ENCODE measurements at places on chromosomes 6 and 20.

DNA sequence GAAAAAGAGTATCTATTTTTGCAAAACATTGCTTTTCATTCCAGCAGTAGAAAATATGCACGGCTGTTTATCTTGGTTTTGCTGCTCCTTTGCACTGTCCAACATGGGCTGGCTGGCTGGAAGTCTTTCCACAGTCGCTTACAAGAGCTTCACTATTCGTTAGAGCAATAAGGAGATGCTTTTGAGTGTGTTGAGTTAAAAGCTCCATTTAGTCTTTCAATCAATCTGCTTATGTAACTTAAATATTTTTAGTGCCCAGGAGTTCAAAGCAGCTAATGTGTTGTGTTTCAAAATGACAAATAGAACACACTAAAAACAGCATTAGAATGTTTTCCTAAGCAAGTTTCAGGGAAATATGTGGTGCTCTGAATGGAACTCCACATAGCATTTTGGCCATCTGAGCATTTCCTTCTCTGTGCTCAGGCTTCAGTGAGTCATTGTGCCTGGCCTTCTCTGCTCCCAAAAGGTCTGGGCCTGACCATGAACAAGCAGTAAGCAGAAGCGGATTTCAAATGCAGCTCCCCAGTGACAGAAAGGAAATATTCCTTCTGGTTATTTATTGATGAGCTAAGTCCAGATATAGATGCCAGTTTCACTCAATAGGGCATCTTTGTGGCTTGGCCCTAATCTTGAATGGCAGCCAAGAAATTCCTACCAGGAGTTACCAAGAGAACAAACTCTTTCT is 580.3 kb downstream of the TENT5A start:
- DNase-seq, result no peak

DNA sequence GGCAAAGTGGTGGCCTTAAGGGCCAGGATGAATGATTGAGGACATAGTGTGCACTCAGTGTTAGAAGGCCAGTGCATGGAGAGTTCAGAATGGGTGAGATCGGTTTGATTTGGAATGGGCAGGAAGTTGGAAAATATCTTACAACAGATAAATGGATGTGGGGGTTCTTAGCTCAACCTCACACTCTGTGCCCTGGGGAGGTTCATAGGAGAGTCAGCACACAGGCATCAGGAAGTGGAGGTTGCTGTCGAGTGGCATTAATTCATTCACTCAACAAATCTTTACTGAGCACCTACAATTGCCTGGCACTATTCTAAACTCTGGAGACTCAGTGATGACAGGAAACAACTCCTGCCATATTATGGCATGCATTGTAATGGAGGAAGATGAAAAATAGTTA is 313.7 kb upstream of the SUPT3H start:
- no peak for DNase-seq

DNA sequence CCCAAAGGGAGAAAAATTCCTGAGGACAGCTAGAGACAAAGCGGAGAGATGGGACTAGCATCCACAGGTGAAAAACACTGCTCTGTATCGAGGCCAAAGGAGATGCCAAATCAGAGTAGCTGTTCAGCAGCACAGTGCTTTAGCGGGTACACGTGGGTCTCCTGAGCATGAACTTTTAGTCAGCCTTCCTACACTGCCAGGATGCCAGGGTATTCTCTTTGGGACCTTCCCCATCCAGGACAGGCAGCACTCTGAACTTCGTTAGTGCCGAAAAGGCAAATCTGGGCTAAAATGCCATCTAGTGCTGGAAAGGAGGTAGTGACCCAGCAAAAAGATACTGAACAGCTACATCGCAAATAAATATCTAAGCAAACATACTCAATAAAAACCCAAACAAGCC is 64.9 kb downstream of the C6orf58 start:
- peak; percentile 5 for DNase-seq

DNA sequence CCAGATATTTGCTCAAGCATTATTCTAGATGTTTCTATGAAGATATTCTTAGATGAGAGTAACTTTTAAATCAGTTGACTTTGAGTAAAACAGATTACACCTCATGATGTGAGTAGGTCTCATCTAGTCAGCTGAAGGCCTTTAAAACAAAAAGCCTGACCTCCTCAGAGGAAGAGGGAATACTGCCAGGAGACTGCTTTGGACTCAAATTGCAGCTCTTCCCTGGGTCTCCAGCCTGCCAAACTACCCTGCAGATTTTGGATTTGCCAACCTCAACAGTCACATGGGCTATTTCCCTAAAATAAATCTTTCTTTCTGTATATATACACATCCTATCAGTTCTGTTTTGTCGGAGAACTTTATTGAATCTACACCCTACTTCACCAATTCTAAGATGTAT is 182.5 kb upstream of the TENT5A start:
- DNase-seq, result no peak

- no peak for DNase-seq
Measured at GRCh38 chr6:143023695-143024094, 37.0 kb upstream of the AIG1 start.

DNA sequence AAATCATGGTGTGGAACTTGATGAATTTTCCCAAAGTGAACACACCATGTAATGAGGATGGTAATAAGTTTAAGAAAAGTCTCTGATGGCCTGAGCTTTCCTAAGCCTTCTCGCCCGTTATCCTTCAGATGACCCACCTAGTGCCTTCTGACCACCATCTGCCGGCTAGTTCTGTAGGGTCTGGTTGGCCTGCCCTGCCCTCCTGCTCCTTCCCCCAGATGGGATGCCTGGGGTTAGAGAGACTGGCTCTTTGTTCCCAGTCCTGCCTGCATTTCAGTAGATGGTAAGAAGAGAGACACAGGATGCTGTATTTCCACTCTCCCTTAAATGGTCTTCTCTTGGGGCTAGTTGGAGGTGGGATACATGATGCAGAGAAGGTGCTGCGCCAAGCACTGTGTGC is 43.0 kb downstream of the TIAM2 start:
- DNase-seq, result no peak

DNA sequence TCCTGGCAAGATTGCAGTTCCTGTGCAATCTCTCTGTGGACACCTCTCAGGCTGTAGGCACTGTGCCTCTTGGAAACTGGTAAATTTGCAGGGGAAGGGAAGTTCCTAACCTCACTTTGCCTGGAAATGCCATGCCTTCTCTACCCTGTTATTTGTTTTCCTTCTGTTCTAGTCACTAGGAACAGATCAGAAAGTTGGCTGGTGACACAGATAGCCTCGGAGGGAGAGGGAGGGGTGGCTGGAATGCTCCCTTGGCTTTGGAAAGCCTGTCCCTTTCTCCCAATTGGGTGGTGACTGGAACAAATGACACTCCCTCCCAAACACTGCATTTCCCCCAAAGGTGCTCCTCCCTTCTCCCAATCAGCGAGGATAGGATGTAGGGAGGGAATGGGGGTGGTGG is 131.5 kb upstream of the F13A1 start:
- no peak for DNase-seq

DNA sequence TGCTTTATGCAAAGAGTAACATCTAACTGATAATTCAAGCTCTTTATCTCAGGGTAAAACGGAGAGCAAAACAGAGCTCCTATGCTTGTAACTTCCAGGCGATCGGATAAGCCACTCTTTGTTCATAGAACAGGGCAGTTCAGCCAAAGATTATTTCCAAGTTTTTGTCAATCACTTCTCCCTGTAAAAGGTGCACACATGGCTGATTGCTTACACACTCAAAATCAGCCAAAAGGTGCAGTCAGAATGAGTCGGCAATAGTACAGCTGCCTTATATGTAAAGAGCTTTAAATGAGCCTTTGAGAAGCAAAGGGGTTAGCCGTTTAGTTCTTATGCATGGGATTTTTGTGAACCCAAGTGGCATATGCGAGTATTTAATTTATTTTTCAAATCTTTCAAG is 449.6 kb upstream of the POU3F2 start:
- DNase-seq, result no peak

- DNase-seq, result no peak
Measured at GRCh38 chr20:12434672-12435071, 517.0 kb downstream of the BTBD3 start.

DNA sequence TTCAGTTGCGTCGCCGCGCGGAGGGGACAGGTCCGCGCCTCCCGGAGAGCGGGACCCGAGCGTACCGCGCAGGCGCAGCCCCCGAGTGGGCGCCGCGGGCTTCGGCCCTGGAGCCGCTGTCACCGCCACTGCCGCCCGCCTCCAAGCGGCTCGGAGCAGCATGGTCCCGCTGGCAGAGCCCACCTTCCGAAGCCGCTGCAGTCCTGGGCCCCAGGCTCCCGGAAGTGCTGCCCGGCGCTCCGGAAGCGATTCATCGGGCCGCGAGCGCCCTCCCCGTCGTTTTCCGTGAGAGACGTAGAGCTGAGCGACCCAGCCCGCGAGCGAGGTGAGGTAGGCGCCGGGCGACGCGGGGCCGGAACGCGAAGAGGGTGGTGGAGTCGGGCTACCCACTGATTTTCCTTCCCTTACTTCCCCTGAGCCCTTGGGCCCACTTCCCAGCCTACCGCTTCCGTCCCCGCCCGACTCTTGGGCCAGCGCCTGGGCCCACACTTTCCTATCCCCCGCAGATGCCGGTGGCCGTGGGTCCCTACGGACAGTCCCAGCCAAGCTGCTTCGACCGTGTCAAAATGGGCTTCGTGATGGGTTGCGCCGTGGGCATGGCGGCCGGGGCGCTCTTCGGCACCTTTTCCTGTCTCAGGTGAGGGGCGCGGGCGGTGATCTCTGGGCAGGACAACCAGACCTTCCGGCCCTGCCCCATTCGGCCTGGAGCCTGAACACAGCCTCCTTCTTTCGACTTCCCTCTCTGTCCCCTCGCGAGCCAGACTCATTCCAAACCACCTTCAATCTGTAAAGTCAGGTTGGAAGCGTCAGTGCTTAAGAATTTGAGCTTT is at the start of the genes NFS1 and ROMO1:
Gene NFS1 (minus strand): TSS at position 226 of the 830 bp plus-strand sequence. CDS start 64 bp downstream, at position 162.
Gene ROMO1 (plus strand): TSS at position 279 of the 830 bp plus-strand sequence. CDS start 228 bp downstream, at position 507.
- peak; percentile 90 for DNase-seq

- no peak for DNase-seq
Measured at GRCh38 chr6:36906539-36907325, 21.0 kb downstream of the C6orf89 start.

- DNase-seq, result no peak
Measured at GRCh38 chr6:36362551-36363370, 24.7 kb downstream of the ETV7 start.

DNA sequence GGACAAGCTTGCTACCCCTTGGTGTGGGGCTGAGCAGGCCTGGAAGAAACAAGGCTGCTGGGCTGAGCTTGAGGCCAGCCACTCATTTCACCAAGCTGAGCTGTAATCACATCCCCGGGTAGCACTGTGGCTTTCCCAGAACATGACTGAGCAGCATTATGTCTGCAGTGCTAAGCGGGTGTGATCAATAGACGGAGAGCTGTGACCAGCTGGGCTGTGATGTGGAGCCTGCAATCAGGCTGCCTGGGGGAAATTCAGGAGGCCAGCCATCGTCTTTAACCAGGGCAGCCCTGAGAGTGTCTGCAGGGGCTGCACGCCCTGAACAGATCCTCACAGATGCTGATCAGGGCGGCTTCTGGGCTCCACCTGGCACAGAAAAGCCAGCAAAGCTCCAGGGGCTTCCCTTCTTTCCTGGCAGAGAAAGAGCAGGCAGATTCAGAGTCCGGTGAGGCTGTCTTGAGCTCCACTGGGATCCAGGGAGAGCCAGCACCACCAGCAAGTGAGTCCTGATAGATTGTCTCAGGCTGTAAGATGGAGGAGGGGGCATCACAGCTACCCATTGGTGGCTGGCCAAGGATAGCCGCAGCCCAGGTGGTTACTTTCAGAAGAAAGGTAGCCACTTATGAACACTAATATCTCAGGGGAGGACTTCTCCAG is 165.9 kb downstream of the NRN1 start:
- no peak for DNase-seq

DNA sequence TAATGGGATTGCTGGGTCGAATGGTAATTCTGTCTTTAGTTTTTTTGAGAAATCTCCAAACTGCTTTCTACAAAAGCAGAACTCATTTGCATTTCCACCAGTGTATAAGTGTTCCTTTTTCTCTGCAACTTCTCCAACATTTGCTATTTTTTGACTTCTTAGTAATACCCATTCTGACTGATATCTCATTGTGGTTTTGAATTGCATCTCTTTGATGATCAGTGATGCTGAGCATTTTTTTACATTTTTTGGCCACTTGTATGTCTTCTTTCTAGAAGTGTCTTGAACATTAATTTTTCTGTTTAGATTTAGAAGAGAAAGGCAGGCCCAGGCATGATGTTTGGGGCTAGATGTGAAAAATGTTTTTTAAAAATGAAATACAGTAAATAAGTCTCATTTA is 553.1 kb upstream of the MAN1A1 start:
- no peak for DNase-seq

GRCh38 chr6:107668743-107669474 is 155.2 kb downstream of the SCML4 start:
- peak; percentile 55 for DNase-seq

GRCh38 chr6:85323435-85324040 is 126.3 kb upstream of the NT5E start:
- peak; percentile 26 for DNase-seq

DNA sequence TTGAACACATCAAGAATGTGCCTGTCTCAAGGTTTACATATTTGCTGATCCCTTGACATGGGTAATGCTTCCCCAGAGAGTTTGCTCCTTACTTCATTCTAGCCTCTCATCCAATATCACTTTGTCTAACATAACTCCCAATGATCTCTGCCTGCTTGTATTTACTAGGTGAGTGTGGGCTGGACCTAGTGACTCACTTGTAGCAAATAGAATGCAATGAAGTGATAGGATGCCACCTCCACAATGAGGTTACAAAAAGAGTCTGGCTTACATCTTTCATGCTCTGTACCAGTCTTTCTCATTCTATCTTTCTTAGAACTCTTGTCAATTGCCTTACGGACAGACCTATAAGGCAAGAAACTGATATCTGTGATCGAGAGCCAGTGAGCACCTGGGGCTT is 44.9 kb upstream of the TMEM200A start:
- no peak for DNase-seq

DNA sequence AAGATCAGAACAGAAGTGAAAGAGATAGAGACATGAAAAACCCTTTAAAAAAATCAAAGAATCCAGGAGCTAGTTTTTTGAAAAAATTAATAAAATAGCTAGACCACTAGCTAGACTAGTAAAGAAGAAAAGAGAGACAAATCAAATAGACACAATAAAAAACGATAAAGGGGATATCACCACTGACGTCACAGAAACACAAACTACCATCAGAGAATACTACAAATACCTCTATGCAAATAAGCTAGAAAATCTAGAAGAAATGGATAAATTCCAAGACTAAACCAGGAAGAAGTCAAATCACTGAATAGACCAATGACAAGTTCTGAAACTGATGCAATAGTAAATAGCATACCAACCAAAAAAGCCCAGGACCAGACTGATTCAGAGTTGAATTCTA is 29.6 kb upstream of the SENP6 start:
- DNase-seq, result no peak

- no peak for DNase-seq
Measured at GRCh38 chr6:25035512-25036435, 100.0 kb upstream of the RIPOR2 start.

- DNase-seq, result no peak
Measured at GRCh38 chr20:45174434-45175364, at the start of gene PI3. PI3 (plus strand) TSS chr20:45174902; CDS start chr20:45174923, 21 bp downstream.

- DNase-seq, result no peak
Measured at GRCh38 chr6:45650524-45651135, 272.9 kb upstream of the SUPT3H start.

DNA sequence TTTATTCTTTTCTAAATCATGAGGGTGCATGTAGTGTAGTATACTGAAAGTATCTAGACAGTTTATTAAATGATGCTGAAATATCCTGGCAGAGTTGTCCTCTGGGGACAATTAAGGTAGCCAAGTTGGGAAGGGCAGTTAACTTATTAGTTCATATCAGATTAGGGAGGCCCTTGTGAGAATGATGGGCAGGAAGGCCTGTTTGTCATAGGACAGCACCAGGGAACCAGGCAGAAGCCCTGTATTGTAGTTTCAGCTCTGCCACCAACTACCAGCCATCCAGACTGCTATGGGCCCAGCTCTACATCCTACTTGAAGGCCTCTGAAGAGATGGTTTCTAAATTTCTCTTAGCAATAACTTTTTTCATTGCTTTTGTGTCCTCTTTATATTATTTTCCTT is 4.0 kb downstream of the MYLIP start:
- DNase-seq, result no peak
